Omental fat pad (tissue), 4 donors: ENCODE measurements at places on chromosomes 2 and 18. TPM values are rescaled to one million over a fixed set of nuclear protein-coding genes. Genes with fewer than 3 reads are reported as not detected.

- DNase-seq: no peak
Observed at GRCh38 chr18:53864770-53865169, 359.7 kb downstream of the MBD2 start.

GRCh38 chr2:224798180-224798579, 82.0 kb upstream of the CCDC195 start:
- no peak for DNase-seq

DNA sequence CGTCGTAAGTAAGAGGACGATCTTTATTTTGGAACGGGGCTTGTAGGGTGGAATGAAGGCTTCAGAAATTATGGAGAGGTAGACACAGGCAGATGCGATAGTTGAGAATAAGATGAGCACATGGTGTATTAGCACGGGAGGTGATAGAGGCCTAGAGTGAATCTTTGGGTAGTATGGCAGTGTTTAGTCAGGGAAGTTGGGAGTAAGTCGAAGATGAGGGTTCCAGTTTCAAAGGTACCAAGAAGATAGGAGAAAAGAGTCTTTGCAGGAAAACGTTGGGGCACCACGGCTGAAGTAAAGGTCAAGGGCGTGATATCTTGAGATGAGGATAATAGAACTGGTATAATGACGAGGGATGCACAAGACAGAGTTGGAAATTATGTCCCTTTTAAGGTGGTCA, 654 bp downstream of the PIK3C3 start:
- no peak for DNase-seq

GRCh38 chr2:38512211-38512610, 90.5 kb downstream of the HNRNPLL start:
- no peak for DNase-seq

- DNase-seq: no peak
Observed at GRCh38 chr2:147546109-147546508, 298.7 kb upstream of the ACVR2A start.

DNA sequence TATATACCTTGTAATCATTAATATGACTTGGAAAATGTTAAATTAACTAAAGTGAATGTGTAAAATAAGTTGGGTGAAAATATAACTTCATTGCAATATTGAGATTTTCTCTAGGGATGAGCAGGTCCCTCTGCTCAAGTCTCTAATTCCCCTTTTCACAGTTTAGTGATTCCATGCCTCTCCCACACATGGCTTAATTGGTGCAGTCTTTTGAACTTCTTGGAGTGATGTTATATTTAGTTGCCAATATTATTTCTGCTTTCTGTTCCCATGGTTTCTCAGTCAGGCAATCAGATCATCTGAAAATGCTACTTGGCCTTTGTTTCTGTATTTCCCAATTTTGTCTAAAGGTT, 233.7 kb upstream of the SPOPL start:
- no peak for DNase-seq

DNA sequence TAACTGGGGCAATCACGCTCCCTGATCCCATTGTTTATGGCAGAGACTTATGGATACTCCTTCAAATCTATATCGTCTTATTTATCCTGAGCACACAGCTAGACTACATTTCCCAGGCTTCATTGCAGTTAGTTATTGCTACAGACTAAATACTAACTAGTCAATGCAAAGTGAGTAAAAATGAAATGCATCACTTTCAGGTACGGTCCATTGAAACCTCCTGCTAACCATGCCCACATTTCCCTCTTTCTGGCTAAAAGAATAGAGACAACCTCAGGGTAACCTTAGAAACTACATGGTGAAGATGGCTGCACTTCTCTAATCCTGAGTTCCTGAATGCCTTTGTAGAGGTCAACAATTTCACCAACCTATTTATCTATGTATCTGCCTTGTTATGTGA, 437.4 kb downstream of the EPHA4 start:
- DNase-seq: no peak

GRCh38 chr2:84969511-84970209, 1.3 kb upstream of the KCMF1 start:
- no peak for DNase-seq

The HDLBP gene
- total RNA-seq: 440 TPM

The MATN3 gene
- 9.1 TPM for total RNA-seq

The CEBPZOS gene
- 19.6 TPM for total RNA-seq
